ENCODE measurements at places on chromosomes 1 and 21.

DNA sequence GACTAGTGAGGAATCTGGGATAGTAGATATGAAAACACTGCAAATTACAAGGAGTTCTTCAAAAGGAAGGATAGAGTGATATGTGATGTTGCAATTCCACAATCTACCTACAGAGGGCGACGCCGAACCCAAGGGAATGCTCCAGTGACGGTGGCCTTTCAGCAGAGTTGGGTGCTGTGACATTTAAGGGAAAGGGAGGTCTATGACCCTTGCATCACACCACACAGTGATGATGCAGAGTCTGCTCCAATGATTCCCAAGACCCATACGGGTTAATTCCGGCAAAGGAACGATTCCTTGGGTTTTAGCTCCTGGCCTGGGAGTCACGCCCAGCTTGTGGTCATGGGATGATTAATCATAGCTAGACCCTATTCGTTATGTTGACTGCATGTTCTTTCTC, 123.0 kb upstream of the IGSF21 start:
- no peak for DNase-seq

DNA sequence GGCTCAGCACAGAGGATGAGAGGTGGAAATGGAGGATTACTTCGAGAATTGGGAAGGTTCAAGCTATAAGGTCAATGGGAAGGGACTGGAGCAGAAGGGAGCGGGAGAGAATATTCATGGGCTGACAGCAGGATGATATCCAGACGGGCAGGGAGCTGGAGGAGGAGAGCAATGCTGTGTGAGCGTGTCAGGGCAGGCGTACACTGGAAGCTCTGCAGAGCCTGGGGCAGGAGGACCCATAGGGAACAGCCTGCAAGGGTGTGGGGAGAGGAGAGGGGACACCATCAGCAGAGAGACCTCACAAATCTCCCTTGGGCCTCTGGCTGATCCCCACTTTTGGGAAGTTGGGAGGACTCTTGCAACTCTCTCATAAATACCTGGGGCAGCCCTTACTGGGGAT, 13.7 kb downstream of the CSF1 start:
- DNase-seq, result no peak

GRCh38 chr1:146032631-146033219, 11.2 kb upstream of the HJV start:
- DNase-seq, result no peak

DNA sequence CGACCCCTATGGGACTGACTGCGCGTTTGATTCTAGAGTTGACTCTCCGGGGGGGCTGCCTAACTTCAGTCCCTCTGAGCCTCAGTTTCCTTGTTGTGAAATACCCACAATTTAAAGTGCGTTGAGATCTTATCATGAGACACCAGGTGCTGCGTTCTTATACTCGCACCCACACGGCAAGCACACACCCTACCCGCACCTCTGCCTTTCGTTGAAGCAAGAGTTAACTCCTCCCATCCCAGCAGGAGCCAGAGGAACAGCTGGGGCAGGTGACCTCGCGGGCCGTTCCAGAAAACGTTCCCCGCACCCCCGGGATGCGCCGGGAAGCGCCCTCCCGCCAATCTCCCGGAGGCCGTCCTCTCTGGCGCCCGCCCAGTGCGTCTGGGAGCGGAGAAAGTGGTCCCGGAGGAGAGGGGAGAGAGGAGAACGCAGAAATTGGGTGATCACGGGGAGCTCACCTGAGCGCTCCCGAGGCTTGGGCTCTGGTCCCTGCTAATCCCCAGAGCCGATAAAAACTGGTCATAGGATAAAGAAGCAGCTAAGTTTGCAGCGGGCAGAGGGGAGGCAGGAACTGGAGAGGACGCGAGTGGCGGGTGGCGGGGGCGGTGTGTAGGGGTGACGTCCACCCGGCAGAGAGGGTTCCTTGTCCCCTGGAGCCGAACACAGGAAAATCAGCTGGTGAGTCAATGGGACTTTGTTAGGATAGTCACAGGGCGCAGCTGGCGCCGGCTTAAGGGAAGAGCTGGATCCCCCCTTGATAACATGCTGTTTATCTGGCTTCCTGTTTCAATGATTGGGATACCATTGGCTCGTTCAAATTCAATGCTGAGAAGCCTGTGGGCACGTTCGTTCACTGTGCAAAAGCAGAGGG, 869 bp downstream of the NAV1 start:
- DNase-seq, result no peak

DNA sequence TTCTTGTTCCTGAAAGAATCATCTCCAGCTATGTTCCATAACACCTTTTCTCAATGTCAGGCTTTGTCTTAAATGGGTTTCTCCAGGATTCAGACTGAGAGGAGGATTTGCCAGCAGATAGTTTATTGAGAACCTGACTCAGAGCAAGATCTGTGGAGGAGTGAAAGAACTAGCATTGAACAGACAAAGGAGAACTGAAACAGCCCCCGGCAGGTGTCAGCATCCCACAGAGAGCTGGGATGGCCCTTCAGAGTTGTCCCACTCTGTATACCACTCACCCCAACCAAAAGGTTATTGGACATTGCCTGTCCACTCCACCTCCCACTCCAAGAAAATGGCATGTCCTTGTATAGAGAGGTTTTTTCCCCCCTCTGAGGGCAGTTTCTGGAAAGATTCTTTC, 270.7 kb downstream of the PAPPA2 start:
- DNase-seq, result no peak

- no peak for DNase-seq
Measured at GRCh38 chr1:26666855-26667254, 29.0 kb upstream of the ARID1A start.
